ENCODE measurements at places on chromosomes 12 and 14. TPM values are rescaled to one million over a fixed set of nuclear protein-coding genes. Genes with fewer than 3 reads are reported as not detected.

Gene NFE2
- total RNA-seq: not detected

Gene GPX2
- total RNA-seq: not detected

Gene TAS2R30
- 1.4 TPM for total RNA-seq

Gene STXBP6
- total RNA-seq: 7.2 TPM

Gene WIF1
- total RNA-seq: not detected

Gene VWF
- total RNA-seq: 0.21 TPM

Gene PDZRN4
- 1.8 TPM for total RNA-seq

Gene SDR39U1
- total RNA-seq: 76.7 TPM

Gene SYNDIG1L
- total RNA-seq: not detected

Gene GZMB
- not detected for total RNA-seq

Gene SPX
- 0.19 TPM for total RNA-seq

Gene OTOGL
- 0.12 TPM for total RNA-seq

Gene CFL2
- 55.9 TPM for total RNA-seq

Gene FBLN5
- 1.0 TPM for total RNA-seq

Gene C12orf54
- total RNA-seq: not detected

Gene RIN3
- total RNA-seq: 12.1 TPM

Gene LBHD2
- not detected for total RNA-seq

Gene POTEM
- not detected for total RNA-seq

Gene KRT77
- total RNA-seq: not detected

Gene BRI3BP
- total RNA-seq: 19.0 TPM

Gene PARPBP
- 31.9 TPM for total RNA-seq

Gene CKB
- total RNA-seq: 961 TPM

Gene FIGNL2
- total RNA-seq: 39.7 TPM

Gene RACGAP1
- total RNA-seq: 91.7 TPM

Gene LRP6
- total RNA-seq: 60.3 TPM

Gene RNASE4
- total RNA-seq: 2.6 TPM

Gene KCNMB4
- total RNA-seq: 6.1 TPM

Gene NDUFA9
- total RNA-seq: 71.6 TPM

Gene PIWIL1
- not detected for total RNA-seq

Gene ZNF410
- total RNA-seq: 50.5 TPM

Gene IRF2BPL
- total RNA-seq: 42.6 TPM

Gene MORN3
- total RNA-seq: 0.63 TPM

Gene ACTN1
- total RNA-seq: 73.9 TPM

Gene ITGB7
- total RNA-seq: not detected

Gene CD69
- not detected for total RNA-seq

Gene GDF11
- total RNA-seq: 67.0 TPM

Gene CLECL1
- total RNA-seq: not detected

Gene KLRC3
- not detected for total RNA-seq
